Amniotic stem cell (primary cell): ENCODE measurements at places on chromosomes 7 and 10.

DNA sequence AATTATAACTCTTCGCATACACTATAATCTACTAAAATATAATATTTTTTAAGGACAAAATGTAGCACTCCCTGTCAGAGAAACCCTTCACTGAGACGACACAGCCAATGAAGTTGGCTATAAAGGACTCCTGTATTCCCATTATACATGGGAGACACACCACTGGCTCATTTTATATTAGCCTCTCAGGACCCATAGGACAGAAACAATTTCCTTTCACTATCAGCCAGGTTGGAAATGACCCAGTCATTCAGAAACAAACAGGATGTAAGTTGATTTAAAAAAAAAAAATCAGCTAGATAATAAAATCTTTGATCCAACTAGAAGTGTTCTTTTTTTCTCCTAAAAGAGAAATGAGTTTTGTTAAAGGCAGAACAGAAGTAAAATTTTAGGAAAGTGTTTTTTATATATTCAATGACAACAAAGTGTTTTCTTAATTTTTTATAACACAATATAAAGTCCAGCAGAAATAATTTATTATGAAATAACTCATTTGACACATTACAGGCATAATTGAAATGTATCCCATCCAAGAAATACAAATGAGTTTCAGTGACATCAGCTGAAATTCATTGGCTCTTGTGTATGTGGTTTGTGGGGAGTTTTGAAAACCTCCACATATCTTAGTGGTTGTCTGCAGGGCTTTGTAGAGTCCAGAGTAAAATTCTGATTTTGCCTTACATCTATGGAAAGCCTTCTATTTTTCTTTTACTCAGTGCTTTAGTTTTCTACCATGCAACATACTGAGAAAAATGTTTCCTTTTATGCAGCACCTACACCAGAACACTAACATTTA, 64.1 kb downstream of the CTTNBP2 start:
- no peak for DNase-seq

- no peak for DNase-seq
Measured at GRCh38 chr7:17996442-17997223, 31.0 kb downstream of the PRPS1L1 start.

GRCh38 chr7:18864967-18865366, 252.5 kb downstream of the TWIST1 start:
- no peak for DNase-seq

DNA sequence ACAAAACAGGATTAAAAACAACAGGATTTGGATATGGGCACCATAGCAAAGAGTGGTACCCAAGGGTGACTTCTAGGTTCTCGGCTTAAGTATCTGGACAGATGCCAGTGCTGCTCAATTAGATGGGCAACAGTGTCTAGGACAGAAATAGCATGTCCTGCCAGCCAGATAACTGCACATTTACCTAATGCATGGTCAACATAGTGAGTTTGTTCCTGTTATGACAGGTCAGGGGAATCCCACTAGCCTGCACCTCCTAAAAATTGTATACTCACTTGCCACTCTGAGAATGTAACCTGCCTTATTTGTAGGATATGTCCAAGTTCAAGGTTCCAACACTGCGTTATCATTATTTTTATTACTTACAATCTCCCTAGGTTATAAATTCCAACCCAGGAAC, 471.7 kb downstream of the GRM8 start:
- no peak for DNase-seq

GRCh38 chr10:35058134-35058533, 32.0 kb downstream of the CUL2 start:
- peak; percentile 74 for DNase-seq

- no peak for DNase-seq
Measured at GRCh38 chr10:132328106-132328505, 3.9 kb upstream of the LRRC27 start.

DNA sequence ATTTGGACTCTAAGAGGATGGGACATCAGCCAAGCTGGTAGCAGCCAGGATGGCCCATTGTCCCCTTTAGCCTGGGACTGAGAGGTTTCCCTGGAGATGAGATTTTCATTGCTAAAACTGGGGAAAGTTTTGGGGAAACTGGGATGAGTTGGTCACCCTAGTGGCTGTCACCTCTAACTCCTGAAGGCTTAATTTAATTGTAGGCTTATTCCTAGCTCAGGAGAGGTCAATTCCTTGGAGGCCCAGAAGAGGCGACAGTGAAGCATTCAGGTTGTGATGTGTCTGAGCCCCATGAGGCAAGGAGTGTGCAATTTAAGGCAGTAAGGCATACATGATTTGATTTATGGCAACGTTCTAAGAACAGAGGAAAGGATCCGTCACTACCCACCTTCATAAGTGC, 24.9 kb upstream of the JAZF1 start:
- no peak for DNase-seq

DNA sequence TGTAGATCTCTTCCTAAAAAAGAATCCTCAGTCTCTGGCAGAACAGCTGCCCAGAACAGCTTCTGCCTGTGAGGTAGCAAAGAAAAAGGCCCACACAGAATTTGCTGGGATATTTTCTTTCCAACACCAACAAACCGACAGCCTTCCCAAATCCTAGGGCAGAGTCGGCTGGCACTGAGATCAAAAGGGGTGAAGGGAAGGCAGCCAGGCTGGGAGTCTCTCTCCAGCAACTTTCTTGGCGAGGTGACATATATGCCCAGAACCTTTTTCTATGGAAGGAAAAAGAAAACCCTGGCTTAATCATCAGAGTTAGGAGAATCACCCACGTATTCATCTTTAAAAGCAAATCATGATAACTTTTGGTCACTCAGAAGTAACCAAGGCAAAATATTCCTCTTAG, 279.6 kb downstream of the DNAJB6 start:
- no peak for DNase-seq

GRCh38 chr10:69101451-69102095, 13.7 kb downstream of the SRGN start:
- no peak for DNase-seq

- no peak for DNase-seq
Measured at GRCh38 chr7:136146925-136147324, 169.8 kb upstream of the MTPN start.

- no peak for DNase-seq
Measured at GRCh38 chr7:23072048-23072447, 33.5 kb upstream of the KLHL7 start.
